Vagina (tissue), 2 donors: ENCODE measurements at places on chromosomes 16 and 17. TPM values are rescaled to one million over a fixed set of nuclear protein-coding genes. Genes with fewer than 3 reads are reported as not detected.

The MT3 gene
- 12.8 TPM for total RNA-seq

The KRT40 gene
- total RNA-seq = not detected

The EIF4A3 gene
- 90.1 TPM for total RNA-seq

GRCh38 chr17:39036009-39036408, 68.8 kb upstream of the FBXO47 start:
- no peak for DNase-seq

GRCh38 chr17:57939797-57940196, 15.4 kb downstream of the CUEDC1 start:
- no peak for DNase-seq

- no peak for DNase-seq
Observed at GRCh38 chr17:31535581-31535981, 144.1 kb downstream of the RAB11FIP4 start.

DNA sequence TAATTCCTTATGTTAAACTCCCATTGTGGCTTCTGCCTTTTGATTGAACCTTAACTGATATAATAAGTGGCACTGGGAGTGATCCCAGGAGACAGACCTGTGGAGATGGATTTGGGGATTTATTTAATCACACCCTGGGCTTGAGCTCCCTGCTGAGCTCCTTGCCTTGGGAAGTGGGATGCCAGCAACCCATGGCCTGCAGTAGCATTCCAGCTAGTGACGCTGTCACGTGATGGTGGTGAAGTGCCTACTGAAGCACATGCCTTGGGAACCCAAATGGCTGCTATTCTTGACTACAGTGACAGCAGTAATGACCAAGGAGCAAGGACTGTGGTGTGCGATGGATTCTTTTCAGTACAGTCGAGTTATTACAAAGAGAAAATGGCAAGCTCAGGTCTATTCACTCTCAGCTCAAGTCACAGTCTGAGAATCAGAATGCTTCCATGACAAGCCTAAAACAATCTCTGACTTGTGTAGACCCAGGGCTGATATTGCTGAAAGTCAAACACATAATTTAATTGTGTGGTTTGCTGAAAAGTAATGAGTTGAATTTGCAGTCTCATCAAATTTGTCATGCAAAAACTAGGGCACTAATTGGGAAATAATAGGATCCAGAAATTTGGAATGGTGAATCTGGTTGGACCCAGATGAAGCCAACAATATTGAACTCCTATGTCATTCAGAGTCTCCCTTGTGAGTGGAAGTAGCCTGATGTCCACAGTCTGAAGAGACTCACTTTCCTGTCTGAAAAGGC, 47.1 kb downstream of the BCL7C start:
- DNase-seq = no peak
